NCI-H510A treated with DMSO at 0.1 percent for 48 hours (cell line): ENCODE measurements at places on chromosomes 1 and 21.

GRCh38 chr1:29396438-29397255 lies 160.3 kb downstream of the PTPRU start:
- DNase-seq = no peak

GRCh38 chr1:207810606-207811295 lies 58.9 kb downstream of the CD46 start:
- DNase-seq = no peak

DNA sequence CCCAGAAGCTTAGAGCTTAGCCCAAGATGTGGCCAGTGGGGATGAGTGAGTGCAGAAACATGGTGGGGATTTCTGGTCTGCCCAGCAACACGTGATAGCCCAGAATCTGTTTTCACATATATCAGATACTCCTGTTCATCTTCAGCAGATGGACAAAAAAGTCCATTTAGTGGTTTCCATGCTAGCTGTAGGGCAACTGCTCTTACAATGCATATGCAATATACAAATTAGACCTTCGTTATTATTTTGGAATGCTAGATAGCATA lies 96.9 kb upstream of the SGIP1 start:
- no peak for DNase-seq

GRCh38 chr1:192702212-192702902 lies 66.4 kb downstream of the RGS13 start:
- no peak for DNase-seq

DNA sequence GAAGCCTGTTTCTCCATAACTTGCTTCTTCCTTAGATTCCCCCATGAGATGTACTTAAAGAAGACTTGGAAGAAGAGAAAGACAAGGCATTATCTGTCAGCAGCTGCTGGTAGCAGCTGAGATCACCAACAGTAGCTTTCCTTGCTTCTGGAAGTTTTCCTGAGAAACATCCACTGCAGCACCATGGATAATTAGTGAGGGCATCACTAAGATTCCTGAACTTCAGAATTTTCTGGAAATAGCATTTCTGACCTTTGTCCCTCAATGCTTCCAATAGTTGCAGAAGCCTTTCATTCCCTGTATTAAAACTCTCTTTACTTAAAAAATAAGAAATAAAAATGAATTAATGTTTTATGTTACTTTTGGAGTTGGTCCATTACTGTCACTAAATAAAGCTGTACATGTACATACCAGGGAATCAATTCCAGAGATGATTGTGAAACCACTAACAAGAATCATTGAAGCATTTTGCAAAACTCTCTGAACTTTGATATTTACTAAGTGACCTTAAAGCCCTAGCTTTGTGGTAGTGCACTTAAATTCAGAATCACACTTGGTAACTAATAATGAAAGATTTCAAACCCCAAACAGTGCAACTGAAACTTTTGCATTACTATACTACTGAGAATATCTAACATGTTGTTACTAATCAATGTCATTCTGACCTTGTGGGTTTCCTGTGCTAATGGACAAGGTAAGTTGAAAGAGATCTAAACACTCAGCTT lies at the start of gene CFHR4:
Gene CFHR4, plus strand, starts transcription at position 538 of the 725 bp plus-strand sequence. Its CDS starts 99 bp downstream, at position 637.
- DNase-seq = no peak

DNA sequence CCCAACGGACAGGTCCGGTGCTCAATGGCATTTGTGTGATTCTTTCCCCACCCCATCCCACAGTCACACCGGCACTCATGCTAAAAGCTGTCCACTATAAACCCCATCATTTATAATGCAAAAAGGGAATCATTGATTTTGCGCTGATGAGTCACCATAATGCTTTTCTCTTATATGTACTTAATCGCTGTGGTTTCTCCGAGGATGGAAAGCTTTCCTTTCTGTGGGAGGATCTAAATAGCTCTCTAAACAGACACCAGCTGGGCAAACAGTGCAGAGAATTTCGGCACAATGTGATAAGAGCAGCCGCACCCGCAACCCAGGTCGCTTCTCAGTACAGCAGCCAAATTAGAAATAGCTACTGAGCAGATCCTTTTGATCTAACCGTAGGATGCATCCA lies 85.6 kb downstream of the SETD4 start:
- peak; percentile 56 for DNase-seq

GRCh38 chr1:151577173-151577572 lies 34.7 kb upstream of the SNX27 start:
- no peak for DNase-seq

GRCh38 chr1:8633741-8634501 lies 183.5 kb downstream of the RERE start:
- DNase-seq = no peak

DNA sequence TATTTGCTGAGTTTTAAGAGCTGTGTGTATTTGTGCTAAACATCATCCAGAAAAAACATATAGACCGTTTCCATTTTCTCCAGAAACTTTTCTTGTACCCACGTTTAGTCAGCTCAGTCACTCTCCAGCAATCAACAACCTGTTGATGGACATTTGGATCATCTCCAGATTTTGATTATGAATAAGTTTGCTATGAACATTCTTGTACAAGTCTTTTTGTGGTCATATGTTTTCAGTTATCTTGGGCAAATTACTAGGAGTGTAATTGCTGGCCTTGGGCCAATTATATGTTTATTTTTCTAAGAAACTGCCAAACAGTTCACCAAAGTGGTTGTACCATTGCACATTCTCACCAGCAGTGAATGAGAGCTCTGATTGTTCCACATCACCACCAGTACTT lies 221.8 kb downstream of the CENPF start:
- no peak for DNase-seq
